ENCODE measurements at places on chromosomes 2 and 18.

GRCh38 chr2:116749994-116750393 is 1064.5 kb upstream of the DDX18 start:
- DNase-seq = no peak

DNA sequence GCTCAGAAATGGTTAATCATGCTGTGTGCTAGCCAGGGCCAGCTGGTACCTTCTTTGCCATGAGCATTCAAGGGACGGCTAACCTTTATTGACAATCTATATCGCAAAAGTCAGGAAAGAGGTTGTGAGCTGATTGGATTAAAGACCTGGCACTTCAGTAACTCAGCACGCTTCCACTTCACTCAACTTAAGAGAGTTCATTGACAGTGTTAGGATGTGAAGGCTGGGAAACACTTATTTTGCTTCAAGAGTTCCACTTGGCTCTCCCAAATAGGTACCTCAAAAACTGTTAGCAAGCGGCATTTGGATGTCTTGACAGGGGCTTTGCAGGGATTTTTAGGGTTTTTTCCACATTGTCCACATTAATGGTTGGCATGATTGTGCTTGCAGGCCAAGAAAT is 25.1 kb upstream of the TXNDC2 start:
- no peak for DNase-seq

GRCh38 chr18:34710458-34710914 is 388 bp downstream of the DTNA start:
- no peak for DNase-seq

- DNase-seq = no peak
These were observed 29.1 kb downstream of the UXS1 start for GRCh38 chr2:106165029-106165428.

DNA sequence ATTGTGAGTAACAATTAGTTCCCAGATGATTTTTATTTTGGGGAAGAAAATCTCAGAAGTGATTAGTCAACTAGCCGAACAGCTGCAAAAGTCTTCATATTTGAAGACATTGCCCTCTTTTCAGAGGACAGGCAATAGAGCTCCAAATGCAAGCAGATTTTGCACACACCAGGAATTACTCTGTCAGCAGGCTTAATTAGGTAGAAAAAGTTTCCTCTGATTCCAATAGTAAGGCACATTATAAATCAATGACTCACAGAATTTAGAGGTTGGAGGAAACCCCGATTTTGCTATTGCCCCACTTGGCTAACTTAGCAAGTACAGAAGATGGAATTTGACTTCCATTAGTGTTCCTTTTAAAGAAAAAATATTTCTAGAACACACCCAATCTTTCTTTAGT is 30.7 kb upstream of the SCN1A start:
- no peak for DNase-seq

DNA sequence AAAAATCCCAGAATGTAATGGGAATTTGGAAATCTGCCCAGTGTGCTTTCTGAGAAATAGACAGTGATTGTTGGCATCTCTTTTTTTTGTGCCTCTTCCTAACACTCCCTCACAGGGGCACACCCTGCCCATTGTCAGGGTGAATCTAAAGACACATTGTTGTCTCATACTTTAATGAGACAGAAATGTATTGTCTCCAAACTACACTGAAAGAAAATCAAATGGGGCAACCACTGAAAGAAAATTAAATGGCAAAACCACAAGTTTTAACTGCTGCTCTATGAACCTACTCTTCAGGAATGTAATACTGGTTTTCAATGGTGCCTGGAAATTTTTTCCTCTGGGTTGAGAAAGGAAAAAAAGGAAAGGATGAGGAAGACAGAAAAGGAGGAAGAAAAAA is 43.2 kb upstream of the GLS start:
- DNase-seq = no peak

- no peak for DNase-seq
These were observed 43.2 kb downstream of the TSHZ1 start for GRCh38 chr18:75253784-75254183.

- DNase-seq = no peak
These were observed 93.1 kb downstream of the MBP start for GRCh38 chr18:77039196-77040130.

GRCh38 chr2:226798422-226799210 is 1.0 kb downstream of the IRS1 start:
- peak; percentile 19 for DNase-seq

- no peak for DNase-seq
These were observed 115.6 kb downstream of the TXNL1 start for GRCh38 chr18:56522816-56523215.

GRCh38 chr2:120912101-120912985 is 176.7 kb downstream of the GLI2 start:
- DNase-seq = no peak

DNA sequence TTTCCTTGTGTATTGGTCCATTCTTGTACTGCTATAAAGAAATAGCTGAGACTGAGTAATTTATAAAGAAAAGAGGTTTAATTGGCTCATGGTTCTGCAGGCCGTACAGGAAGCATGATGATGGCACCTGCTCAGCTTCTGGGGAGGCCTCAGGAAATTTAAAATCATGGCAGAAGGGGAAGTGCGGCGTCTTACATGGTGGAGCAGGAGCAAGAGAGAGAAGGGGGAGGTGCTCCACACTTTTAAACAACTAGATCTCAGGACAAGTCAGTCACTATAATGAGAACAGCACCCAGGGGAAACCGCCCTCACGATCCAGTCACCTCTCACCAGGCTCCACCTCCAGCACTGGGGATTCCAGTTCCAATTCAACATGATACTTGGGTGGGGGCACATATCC is 54.3 kb downstream of the MSH2 start:
- no peak for DNase-seq

- DNase-seq = no peak
These were observed 254.0 kb upstream of the RBMS1 start for GRCh38 chr2:160747501-160748170.

DNA sequence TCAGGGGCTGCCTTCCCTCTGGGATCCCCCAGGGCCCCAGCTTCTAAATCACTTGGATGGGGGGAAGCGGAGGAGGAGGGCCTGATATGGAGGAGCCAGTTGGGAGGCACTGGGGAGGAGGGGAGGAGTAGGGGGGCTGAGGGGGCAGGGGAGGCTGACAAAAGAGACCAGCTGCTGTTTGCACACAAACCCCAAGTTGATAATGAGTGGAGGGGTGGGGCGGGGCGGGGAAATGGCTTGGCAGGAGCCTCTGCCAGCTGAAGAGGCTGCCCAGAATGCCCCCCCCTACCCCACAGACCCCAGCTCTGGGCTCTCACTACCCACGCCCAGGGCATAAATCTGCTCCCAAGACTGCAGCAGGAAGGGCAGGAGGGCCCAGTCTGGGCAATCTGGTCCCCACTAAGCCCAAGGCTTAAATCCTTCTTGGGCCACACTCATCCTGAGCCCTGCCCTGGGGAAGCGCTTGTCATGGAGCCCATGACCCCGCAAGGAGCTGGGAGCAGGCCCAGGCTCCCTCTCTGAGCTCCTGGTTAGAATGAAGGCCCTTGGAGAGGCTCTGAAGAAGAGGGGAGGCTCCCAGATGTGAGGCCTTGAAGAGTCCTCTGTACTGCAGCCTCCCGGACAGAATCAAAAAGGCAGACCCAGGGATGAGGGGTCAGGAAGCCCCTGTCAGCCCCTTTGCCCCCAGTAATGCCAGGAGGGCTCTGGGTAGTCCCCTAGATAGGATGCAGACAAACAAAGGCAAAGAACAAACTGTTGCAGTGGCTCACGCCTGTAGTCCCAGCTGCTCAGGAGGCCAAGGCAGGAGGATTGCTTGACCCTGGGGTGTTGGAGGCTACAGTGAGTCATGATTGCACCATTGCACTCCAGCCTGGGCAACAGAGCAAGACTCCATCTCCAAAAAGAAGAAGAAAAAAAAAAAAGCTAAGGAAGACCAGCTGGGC is 24.8 kb upstream of the PTMA start:
- no peak for DNase-seq

GRCh38 chr18:47501946-47502345 is 250.5 kb upstream of the SKOR2 start:
- DNase-seq = no peak

- DNase-seq = no peak
These were observed 33.4 kb upstream of the LYPD1 start for GRCh38 chr2:132703396-132703795.

Measured in activated CD4-positive, CD25-positive, alpha-beta regulatory T cell (primary cell).